ENCODE measurements at places on chromosomes 2 and 18.

DNA sequence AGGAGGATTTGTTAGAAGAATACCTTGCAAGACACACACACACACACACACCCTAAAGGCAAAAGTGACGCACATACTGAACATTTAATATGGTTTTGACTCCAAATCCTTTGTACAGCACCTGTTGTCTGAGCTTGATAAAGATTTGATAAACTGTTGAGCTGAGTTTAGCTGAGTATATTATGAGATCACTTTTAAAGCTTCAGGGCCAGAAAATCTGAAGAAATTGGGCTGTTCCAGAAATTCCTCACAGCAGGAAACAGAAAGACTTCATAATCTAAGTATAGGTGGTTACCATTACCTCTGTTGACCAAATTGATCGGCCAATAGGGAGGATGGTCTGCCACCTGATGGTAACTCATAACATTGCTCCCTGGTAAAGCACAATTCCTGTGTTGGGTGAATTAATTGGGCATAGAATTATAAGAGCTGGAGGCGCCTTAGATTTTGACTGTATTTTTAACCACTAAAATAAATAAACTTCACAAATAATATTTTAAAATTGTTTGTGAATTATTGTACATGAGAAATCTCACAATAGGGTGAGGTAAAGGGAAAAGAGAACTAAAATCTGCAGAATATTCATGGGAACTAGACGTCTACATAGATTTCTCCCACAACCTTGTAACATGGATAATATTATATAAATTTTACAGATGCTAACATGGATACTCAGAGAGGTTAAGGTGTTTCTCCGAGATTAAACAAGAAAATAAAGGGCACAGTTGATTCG, 21.8 kb upstream of the RPIA start:
- DNase-seq: no peak

DNA sequence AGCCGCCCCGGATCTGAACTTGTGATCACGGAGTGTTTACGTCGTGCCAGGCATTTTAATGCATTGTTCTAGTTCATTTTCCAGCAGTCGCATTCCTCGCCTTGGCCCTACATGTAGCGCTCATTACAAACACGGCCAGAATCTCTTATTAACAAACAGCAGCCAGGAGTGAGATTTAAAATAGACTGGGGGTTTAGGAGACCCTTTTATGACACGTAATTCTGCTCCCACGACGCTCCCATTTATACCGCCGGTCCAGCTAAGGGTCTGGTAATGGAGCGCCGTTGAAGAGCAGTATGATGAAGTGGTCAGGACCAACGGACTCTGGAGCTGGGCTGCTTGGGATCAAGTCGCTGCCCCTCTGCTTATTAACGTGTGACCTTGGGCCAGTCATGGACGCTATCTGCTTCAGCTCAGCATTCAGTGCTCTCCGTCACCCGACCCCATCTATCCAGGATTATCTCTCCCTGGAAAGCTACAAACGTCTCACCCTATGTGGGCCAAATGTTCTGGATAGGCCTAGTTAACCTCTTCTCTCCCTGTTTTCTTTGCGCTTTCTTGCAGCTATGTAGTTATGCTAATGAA, 745 bp downstream of the MSH2 start:
- no peak for DNase-seq

- no peak for DNase-seq
These were observed 5.1 kb upstream of the MTERF4 start for GRCh38 chr2:241107031-241107783.

DNA sequence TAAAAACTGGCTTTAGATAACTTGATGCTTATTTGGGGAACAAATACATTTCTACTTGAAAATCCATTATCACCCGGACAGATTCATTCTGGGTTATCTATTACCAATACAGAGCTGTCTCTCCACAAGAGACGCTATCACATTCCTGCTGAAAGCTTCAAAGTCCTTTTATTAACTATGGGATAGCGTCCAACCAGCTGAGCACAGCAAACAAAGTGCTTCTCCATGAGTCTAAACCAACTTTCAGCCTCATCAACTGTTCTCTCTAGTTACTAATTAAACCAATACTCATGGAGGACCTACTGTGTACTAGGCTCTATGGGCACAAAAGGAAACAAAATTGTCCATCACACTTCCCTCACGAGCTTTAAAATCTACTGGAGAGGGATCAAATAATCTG, 132.8 kb downstream of the L3MBTL4 start:
- no peak for DNase-seq

- no peak for DNase-seq
These were observed 97.9 kb upstream of the HNRNPA3 start for GRCh38 chr2:177114712-177115111.

- no peak for DNase-seq
These were observed 119.5 kb upstream of the TLK1 start for GRCh38 chr2:171279983-171280790.

- no peak for DNase-seq
These were observed 64.2 kb downstream of the RBMS1 start for GRCh38 chr2:160429248-160430000.

- no peak for DNase-seq
These were observed 41.6 kb downstream of the FBXO48 start for GRCh38 chr2:68425503-68425902.

DNA sequence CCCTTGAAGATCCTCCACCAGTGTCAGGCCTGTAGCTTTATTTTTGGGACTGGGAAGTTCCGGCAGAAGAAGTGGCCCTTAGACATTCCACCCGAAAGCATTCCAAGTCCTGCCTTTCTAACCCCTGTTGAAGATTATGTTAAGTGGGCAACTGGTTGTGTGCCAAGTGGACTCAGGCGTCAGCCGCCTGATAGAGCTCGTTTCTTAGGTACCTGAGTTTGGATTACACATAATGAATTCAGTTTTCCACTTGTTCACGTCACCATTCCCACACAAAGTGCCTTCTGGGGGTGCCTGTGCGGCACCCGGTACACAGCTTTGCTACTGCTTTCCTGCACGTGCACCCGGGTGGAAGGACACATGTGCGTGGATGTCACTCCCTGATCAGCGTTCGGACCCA, 156.5 kb downstream of the PTGR3 start:
- no peak for DNase-seq

DNA sequence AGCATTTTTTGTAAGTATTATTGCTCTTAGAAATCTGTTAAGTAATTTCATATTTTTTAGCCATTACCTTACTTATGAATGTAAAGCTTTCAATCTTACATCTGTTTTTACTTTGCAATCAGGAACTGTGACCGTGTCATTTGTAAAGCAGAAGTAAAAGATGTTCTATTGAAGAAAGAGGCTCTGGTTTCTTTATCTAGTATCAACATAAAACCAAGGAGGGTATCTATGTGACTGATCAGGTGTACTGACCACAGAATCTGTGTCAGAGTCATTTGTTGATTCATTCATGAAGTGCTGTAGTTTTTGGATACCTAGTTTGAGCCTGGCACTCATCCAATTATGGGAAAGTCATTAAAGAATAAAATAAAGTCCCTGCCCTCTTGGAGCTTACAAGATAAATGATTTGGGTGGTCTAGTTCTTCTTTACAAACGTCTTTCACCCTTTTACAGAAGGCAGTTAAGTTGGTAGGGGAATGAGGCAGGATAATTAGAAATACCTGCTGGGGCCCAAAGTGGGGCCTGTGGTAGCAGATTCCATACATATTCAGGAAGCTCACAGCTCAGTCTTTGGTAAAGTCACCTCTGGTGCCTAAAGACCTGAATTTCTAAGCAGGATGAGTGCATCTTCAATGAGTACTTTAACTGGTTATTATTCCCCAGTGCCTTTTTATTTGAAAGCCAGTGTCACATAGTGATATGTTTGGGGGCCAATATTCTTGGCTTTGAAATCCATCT, 260.6 kb upstream of the NT5C1B start:
- DNase-seq: no peak

- no peak for DNase-seq
These were observed 45.2 kb upstream of the SCG2 start for GRCh38 chr2:223647258-223647952.
